Breast epithelium (tissue), 4 donors: ENCODE measurements at places on chromosomes 1 and 21. TPM values are rescaled to one million over a fixed set of nuclear protein-coding genes. Genes with fewer than 3 reads are reported as not detected.
A peak's percentile ranks its signal among the peaks of the same experiment; 100 is the strongest.

DNA sequence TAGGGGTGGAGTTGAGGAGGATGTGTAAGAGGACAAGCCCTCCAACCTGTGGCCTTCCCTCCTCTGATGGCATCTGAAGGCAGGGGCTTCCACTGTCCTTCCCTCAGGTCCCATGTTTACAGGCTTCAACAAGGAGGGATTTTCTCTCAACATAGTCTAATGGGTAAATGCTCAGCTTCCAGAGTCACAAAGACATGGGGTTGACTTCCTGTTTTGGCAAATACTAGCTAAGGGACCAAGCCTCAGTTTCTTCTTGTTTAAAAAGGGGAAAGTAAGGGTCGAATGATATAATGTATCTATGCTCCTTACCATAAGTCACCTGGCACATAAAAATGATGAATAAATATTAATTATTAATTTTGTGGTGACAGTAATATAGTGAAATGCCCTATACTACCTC is 3.1 kb downstream of the SV2A start:
- DNase-seq = no peak

- DNase-seq = peak; percentile 73
Observed at GRCh38 chr1:46613661-46614603, 2.7 kb downstream of the MOB3C start.

DNA sequence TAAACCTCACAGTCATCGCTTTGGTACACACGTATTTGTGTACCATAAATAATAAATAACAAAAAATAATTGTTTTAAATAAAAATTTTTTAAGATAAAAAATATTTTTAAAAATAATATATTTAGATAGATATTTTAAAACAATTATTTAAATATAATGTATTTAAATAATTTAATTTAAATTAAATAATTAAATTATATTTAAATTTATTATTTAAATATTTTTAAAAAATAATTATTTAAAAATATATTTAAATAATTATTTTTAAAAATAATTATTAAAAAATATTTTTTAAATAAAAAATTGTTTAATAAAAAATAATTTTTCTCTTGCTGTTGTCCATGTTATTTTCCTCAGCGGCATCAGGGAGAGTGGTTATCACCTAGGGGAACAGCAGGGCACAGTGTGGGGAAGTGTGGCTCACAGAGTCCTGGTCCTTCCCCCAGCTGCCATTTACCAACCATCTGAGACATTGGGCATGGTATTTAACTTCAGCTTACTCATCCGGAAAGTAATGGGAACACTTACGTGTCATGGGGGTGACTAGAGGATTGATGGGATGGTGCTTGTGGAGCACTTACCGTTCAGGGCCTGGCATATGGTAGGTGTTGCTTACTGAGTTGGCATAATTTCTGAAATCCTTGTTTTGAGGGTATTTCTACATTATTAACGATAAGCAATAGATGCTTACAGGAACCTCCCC is 92.9 kb upstream of the TSPAN2 start:
- DNase-seq = no peak

Gene ESRRG
- 5.6 TPM for total RNA-seq

GRCh38 chr1:64979358-64979757 is 13.0 kb upstream of the JAK1 start:
- DNase-seq = no peak

Gene GPR52
- total RNA-seq = 5.9 TPM

- no peak for DNase-seq
Observed at GRCh38 chr1:214537219-214537618, 14.2 kb downstream of the PTPN14 start.

Gene TNNT2
- not detected for total RNA-seq

DNA sequence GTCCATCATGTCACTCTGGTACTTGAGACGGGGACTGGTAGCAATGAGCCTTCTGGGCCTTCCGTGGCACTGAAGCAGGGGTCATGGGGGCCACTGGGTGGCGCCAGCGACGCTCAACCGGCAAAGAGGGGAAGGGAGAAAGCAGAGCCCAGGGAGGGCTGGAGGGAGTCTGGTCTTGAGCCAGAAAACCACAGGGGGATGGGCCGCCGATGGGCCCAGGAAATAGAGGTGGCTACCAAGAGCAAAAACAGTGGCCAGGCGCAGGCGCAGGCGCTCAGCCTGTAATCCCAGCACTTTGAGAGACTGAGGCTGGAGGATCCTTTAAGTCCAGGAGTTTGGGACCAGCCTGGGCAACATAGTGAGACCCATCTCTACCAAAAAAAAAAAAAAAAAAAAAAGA is 21.8 kb downstream of the EXOC8 start:
- DNase-seq = no peak

DNA sequence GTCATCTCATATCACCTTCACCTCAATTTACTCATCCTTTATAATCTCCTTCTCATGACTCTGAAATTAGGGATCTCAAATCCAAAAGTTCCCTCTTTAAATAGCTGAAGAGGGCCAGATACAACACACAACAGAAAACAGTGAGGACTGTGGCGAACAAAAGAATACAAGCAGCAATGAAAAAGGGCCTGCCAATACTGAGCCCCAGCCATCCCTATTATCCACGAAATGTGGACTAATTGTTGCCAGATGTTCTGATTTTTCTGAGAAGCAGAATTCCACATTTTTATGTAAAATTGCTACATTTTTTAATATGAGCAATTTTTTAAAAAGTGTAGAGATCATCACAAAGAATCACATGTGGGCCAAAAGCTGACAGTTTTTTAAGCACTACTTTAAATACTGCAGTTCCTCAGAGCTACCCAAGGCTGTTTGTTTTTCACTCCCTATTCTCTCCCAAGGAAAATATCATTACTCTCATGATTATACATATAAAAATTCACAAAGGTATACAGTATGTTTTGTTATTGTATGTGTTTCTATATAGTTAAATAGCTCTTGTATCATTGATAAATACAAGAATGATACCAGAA is 90.0 kb downstream of the ASH1L start:
- DNase-seq = no peak

- DNase-seq = peak; percentile 27
Observed at GRCh38 chr1:153728305-153729066, 636 bp downstream of the INTS3 start.

DNA sequence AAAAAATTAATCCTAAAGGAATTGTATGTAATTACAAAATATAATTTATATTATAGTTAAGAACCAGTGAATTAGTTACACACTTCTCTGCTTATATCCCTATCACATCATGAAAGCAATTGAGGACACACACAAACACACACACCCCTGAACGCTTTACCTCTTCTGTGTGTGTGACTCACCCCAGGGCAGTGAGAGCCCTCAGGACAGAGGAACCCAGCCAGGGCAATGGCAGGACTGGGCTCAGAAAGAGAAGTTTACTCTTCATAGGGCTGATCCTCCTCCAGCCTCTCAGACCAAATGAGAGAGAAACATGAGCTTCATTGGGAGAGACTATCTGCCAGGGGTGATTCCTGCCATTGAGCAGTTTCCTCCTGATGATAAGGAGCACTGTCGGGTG is 38.1 kb downstream of the SLC44A3 start:
- no peak for DNase-seq

Gene SMPDL3B
- 13.8 TPM for total RNA-seq

GRCh38 chr1:174266991-174267612 is 107.8 kb downstream of the RABGAP1L start:
- DNase-seq = no peak

- DNase-seq = no peak
Observed at GRCh38 chr21:45894906-45895777, 86.4 kb upstream of the COL6A1 start.

Gene NLRP3
- 7.8 TPM for total RNA-seq

Gene TUFT1
- total RNA-seq = 13.4 TPM

- DNase-seq = peak; percentile 28
Observed at GRCh38 chr21:42594616-42595282, 58.7 kb upstream of the PDE9A start.

DNA sequence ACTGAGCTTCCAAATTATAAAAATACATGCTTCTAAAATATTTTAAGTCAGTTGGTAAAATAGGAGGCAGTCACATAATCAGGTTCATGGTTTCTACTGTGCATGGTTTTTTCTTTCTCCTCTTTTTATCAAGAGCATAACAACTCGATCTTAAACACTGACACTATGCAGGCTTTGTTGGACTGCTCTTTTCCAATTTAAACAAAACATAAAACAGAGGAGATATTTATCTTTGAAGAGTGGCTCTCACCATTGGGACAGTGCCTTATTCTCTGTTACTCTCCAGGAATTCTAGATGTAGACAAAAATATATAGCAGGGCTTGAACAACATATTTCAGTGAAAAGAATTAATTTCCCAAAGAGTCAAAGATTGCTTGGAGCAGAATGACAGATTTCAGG is 883.5 kb upstream of the ADGRL2 start:
- DNase-seq = no peak

DNA sequence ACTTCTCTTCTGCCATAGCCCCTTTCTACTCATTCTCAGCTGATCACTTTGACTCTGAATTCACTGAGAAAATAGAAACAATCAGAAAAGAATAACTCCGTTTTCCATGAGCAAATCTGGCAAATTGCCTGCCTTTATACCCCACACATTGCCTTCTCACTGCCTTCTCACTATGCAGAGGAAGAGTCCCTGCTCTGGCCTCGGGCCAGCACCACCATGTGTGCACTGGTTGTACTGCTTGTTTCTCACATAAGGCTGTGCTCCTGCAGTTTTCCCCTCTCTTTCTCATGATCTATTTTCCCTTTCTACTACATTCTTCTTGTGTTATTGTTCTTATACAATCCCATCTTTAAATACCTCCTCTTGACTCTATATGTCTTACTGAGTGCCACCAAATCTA is 2.3 kb upstream of the HMGCS2 start:
- no peak for DNase-seq

- DNase-seq = peak; percentile 42
Observed at GRCh38 chr1:29519108-29519787, 282.9 kb downstream of the PTPRU start.

Gene SHE
- 21.3 TPM for total RNA-seq

Gene TNFSF4
- 0.66 TPM for total RNA-seq

GRCh38 chr1:207076181-207076955 is 12.3 kb upstream of the C4BPB start:
- DNase-seq = no peak

GRCh38 chr1:41607808-41608207 is 123.3 kb upstream of the EDN2 start:
- DNase-seq = no peak
